Frontal cortex (tissue), 4 donors: ENCODE measurements at places on chromosomes 3 and 15. TPM values are rescaled to one million over a fixed set of nuclear protein-coding genes. Genes with fewer than 3 reads are reported as not detected.

DNA sequence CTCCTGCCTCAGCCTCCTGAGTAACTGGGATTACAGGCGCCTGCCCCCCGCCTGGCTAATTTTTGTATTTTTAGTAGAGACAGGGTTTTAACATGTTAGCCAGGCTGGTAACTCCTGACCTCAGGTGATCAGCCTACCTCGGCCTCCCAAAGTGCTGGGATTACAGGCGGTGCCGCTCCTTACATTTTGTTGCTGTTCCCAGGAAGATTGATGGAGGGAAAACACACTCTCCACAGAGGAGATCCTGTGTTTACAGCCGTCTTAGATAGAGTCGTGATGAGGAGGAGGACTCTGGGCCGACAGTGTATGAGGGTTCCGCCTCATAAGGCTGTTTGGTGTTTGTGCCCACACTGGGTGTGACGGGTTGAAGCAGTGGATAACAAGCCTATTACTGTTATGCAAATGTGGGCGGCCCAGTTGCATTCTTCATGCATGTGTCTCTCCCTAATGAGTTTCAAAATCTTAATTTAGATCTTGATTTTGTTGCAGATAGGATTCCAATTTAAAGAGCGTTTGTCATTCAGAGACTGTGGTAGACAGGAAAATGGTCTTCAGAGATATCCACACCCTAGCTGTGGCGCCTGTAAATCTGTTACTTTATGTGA, 60.0 kb downstream of the APBA2 start:
- DNase-seq, result no peak

- no peak for DNase-seq
Measured at GRCh38 chr3:8341821-8342247, 159.8 kb upstream of the LMCD1 start.

DNA sequence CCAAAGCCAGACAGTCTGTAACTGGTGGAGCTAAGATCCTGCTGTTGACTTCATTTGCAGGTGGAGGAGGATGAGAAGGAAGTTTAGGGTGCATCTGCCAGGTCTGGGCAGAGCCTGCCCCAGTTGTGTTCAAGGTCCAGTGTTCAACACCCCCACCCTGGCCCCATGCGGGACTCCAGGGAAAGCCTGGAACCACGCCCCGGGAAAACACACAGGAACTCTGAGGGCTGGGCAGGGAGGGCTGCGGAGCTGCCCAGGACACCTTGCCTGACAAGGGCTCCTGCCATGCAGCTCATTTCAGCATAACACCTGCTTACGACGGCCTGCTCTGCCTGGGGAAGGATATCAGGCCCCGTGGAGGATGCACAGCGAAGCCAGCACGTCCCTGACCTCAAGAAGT, 286.3 kb downstream of the XXYLT1 start:
- no peak for DNase-seq

- DNase-seq, result no peak
Measured at GRCh38 chr3:32220006-32220405, 18.5 kb upstream of the CMTM8 start.

- peak; percentile 65 for DNase-seq
Measured at GRCh38 chr3:48428572-48429316, 1.1 kb downstream of the PLXNB1 start.

DNA sequence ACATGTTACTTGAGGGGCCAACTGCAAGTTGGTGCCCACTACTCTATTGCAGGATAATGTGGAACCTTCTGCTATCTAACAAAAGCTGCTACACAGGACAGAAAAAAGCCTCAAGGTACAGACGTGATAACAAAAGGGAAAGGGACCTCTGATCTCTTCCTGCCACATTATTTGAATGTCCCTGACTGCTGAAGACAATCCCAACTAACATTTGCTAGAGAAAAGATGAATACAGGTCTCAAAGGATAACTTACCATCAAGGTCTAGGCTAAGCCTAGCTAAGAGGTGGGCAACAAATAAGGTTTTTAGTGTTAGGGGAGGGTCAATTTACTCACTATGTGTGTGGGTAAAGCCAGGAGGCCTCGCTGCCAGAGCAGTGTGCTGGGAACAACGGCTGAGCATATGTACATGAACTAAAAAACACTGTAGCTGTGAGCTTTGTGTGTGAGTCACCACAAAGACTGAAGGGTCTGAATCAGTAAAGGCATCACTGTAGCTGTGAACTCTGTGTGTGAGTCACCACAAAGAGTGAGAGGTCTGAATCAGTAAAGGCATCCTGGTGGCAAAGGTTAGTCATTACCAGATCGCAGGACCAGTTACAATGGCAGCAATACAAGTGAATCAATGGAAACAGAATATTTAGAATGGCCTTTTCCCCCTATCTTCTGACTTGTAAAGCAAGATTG, 111.7 kb downstream of the LMLN start:
- DNase-seq, result no peak

DNA sequence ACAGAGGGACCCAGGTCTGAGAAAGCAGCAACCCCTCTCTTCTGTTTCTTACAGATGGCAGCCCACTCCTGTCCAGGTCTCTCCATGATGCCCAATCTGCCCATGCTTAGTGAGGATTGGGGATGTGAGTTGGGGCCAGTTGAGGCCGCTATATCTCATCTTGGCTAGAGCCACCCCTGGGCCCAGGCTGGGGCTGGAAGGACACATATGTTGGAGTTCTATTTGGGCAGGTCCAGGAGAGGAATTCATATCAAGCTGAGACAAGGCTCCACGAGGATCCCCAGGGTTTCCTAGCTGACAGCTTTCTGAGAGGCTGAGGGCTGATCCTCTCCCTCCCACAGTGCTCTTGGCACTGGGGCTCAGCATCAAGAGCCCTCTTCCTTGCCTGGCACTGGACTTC, 11.4 kb downstream of the TGM5 start:
- no peak for DNase-seq

- DNase-seq, result no peak
Measured at GRCh38 chr3:86176445-86176784, 814.5 kb downstream of the VGLL3 start.

DNA sequence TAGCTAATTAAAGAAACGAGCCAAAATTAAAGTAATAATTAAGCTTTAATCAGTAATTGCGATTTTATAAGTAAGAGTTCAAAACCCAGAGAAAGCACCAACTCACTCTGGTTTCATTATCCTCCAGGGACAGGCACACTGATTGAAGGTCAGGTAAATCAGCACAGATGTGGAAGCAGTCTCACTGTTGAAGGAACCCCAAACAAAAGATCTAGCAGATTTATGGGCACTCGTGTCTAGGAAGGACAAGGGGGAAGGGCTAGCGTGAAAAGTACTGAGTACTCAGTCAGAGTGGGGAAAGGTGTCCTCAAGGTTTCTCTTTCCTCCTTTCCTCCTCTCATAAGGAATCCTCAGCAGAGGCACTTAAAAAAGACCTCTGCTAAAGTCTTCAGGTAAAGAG, 320.1 kb downstream of the PYDC2 start:
- DNase-seq, result no peak

DNA sequence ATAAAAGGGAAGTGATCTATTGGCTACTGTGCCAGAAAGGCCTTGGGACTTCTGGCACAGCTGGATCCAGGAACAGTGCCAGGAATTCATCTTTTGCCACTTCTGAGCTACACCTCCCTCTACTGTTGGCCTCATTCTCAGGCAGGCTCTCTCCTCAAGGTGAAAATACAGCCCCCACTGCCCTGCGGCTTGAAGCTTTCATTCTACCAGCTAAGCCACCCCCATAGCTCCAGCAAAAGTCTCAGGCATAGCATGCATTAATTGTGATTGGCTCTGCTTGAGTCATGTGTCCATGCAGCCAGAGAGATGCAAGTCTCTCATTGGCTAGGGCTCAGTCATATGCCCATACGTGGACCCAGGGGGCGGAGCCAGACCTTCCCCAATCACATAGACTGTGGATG, 142.4 kb downstream of the TPRA1 start:
- no peak for DNase-seq

- no peak for DNase-seq
Measured at GRCh38 chr3:61157414-61157813, 93.8 kb downstream of the FHIT start.

GRCh38 chr3:68515237-68515636, 417.1 kb downstream of the TAFA4 start:
- no peak for DNase-seq

DNA sequence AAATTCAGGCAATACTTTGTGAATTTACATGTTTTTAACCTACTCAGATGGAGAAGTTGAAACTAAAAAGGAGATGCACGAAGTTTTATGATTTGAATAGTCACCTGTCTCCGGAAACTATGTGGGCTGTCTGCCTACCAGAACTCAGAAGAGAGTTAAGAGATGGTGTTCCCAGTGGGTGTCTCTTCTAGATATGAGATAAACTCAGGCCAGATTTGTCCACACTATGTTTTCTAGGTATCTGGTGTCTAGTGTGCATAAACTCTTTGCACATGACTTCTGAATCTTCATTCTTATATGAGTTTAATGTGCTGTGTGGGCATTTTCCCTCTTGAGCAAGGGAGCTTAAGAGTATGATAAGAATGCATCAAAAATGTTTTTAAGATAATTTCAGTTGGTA, 222.8 kb downstream of the FOXP1 start:
- DNase-seq, result no peak

GRCh38 chr3:42228796-42229195, 37.2 kb downstream of the CCK start:
- DNase-seq, result no peak

- DNase-seq, result no peak
Measured at GRCh38 chr15:79953951-79954444, 17.0 kb downstream of the BCL2A1 start.

GRCh38 chr15:57565311-57565710, 26.4 kb upstream of the MYZAP start:
- DNase-seq, result no peak

DNA sequence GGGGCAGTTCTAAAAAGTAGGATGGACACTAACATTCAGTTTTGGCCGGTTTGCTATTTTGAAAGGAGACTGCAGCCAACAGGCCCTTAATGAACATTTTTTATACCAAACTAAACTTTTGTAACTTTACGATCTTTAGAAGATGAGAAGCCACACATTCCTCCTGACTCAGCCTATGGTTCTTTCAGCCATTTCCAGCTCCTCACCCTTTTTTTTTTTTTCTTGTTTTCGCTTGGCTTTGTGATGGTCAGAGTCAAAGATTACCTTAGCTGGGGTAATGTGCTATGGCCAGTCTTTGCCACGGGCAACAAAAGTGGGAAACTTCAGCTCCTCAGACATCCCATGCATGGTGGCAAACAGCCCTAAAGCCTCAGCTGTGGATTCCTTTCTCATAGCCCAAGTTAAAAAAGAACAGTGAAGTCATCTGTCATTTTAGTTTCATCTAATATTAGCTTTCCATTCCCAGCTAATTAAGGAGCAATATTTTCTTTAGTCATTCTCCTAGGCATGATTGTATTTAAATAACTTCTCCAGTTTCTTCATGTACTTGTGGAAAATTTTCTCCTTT, 368.7 kb downstream of the MFSD1 start:
- no peak for DNase-seq

DNA sequence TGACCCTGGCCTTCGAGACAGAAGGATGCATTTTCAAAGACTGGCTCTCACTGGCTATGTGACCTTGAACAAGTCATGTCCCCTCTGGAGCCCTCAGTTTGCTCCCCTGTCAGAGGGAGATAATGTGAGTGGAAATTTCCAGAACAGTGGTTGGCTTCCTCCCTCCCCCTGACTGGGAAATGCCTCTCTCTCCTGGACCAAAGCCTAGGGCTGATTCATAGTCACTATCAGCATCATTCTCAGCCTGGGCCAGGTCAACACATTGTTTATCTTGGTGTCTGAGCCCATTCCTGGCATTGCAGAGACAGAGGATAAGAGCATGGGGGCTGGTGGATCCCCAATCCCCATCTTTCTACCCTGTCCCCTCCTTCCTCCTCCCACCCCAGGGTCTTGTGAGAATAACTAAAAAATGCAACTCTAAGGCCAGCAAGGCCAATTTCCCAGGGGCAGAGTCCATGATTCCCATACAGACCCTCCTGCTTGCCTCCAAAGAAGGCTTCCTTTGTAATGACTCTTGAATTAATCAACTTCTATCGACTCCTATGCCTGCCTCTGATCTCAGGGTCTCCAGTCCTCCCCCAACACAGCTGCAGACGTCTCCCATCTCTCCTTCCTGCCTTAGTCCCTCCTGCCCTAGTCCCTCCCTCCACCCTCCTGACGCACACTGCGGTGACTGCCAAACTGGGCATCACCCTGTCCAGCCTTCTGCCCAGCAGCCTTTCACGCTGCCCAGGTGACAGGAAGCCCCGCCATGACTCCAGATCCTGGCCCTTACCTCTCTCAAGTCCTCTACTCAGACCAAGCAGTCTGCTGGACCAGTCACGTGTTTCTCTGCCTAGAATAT, 35.4 kb upstream of the CORO2B start:
- peak; percentile 33 for DNase-seq

- no peak for DNase-seq
Measured at GRCh38 chr3:4546346-4547178, 53.4 kb downstream of the ITPR1 start.

DNA sequence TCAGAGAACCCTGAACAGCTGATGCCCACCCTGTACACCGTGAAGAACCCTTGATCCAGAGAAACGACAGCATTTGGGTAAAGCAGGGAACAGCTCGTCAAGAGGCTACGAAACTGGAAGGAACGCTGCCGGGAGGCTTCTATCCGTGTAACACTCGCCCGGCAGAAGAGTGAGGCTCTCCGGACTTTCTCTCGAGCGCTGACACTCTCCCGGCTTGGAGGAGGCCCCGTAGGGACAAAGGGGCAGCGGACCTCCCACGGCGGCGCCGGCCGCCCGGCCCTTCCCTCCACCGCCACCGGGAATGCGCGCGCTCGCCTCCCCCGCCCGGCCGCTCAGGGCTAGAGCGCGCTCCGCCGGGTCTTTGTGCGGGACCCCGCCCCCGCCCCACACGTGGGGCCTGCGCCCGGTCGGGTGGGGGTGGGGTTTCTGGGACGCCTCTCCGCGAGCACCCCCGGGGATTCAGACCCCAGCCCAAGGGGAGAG, 1.7 kb downstream of the HYAL2 start:
- peak; percentile 88 for DNase-seq

- DNase-seq, result no peak
Measured at GRCh38 chr15:69869881-69870505, 227.7 kb downstream of the TLE3 start.

GRCh38 chr15:80559761-80560160, 135.3 kb upstream of the ABHD17C start:
- DNase-seq, result no peak

- no peak for DNase-seq
Measured at GRCh38 chr3:15800780-15801179, 3.0 kb upstream of the ANKRD28 start.

- no peak for DNase-seq
Measured at GRCh38 chr3:108388136-108389132, 92.1 kb downstream of the HHLA2 start.

The LINGO1 gene
- 32.6 TPM for total RNA-seq

The EFCC1 gene
- total RNA-seq, result 0.41 TPM

The DUOXA2 gene
- not detected for total RNA-seq

The EFHB gene
- 0.41 TPM for total RNA-seq

The UTS2B gene
- total RNA-seq, result 0.41 TPM

The GCSAM gene
- not detected for total RNA-seq

The ACKR4 gene
- total RNA-seq, result not detected

The PLA2G4E gene
- total RNA-seq, result not detected

The ARL14 gene
- not detected for total RNA-seq
